ENCODE measurements at places on chromosomes 3 and 15.

- no peak for DNase-seq
Measured at GRCh38 chr15:80816049-80816653, 37.0 kb downstream of the CEMIP start.

DNA sequence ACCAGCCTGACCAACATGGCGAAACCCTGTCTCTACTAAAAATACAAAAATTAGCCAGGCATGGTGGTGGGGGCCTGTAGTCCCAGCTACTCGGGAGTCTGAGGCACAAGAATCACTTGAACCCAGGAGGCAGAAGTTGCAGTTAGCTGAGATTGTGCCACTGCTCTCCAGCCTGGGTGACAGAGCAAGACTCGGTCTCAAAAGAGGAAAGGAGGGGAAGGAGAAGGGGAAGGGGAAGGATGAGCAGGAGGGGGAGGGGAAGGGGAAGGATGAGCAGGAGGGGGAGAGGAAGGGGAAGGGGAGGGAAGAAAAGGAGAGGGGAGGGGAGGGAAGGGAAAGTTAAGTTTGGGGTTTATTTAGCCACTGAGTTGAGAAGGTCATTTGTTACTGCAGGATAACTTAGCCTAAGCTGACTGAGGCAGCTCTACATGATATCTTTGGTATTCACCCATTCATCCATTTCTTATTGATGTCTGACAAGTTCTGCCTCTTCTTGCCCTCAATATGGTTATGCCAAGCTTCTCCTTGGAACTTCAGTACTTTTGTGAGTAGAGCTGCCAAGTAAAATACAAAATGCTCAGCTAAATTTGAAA, 15.9 kb upstream of the ABHD2 start:
- no peak for DNase-seq

- DNase-seq, result no peak
Measured at GRCh38 chr15:42508263-42508690, 12.8 kb downstream of the SNAP23 start.

DNA sequence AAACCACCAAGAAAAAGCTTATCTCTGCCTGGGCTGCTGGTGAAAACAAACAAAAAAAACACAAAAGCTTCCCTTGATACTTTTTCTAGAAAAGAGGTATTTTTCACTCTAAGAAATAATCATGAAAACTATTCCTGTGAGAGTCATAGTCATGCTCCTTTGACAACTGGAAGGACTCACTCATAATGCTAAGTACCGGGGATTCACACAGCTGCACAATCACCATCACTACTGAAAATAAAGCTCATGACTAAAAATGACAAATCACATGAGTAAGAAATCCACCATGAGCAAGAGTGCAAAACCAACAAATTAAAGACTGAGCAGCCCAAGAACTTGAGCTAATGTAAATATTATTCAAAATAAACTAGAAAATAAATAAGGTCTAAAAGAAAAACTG, 10.6 kb upstream of the POU1F1 start:
- DNase-seq, result peak; percentile 28

DNA sequence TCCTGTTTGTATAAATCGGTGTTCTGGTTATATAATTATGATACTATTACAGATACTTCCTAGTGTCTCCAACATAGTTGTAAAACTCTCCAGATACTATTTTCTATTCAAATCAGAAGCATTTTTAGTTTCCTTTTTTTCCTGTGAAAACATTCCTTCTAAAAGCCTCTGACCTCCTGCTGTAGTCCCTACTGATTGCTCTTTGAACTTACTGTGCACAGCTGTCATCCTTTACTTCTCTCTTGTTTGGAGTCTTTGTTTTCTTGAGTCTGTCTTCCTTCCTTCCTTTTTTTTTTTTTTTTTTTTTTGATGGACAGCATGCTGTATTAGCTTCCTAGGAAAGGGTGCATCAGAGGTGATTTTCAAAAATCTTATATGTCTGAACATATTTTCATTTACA, 28.9 kb downstream of the NR2C2 start:
- DNase-seq, result no peak

DNA sequence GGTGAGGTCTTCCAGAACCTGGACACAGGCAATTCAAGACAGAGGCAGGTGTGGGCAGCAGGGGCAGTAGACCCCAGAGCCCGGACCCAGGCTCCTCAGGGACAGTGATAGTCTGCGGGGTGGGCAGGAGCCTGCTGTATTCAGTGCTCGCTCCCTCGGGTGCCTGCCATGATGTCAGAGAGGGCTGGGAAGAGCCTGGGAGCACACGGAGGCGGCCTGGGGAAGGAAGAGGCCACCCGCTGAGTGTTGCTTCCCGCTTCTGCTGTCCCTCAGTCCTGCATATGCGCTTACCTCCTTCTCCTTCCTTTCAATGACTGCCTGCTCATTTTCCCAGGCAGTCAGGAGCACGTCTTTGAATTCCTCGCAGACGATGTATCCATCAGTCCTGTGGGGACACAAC, 22.8 kb downstream of the TMEM43 start:
- DNase-seq, result no peak

- no peak for DNase-seq
Measured at GRCh38 chr15:45435124-45435903, 57.0 kb upstream of the GATM start.

GRCh38 chr3:10557781-10558373, 52.5 kb upstream of the ATP2B2 start:
- DNase-seq, result peak; percentile 39

- no peak for DNase-seq
Measured at GRCh38 chr3:150069633-150070032, 98.9 kb upstream of the PFN2 start.

- DNase-seq, result no peak
Measured at GRCh38 chr3:170637306-170637705, 51.4 kb upstream of the SLC7A14 start.

DNA sequence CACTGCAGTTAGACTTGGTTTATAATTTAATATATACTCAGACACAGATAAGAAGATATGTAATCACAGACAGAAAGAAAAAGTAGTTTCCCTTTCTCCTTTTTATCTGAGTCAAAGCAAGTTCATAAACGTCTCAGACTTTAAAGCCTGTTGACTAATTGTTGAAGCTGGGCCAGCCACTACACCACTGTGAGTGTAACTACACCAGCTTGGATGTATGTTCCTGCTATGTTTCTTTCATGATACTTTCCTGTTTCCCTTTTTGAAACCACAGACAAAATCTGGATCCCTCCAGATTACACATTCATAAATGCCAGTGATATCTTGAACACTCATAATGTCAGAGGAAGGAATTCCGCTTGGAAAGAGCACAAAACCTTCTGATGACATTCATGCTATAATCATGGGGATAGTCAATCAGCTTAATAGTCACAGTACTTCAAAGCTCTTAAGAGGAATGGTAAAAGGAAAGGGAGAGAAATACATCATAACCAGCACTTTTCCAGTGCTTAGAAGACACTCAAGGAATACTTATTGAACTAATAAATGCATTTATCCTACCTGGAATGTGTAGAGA, 32.0 kb downstream of the KCNMB2 start:
- DNase-seq, result no peak

GRCh38 chr3:195201295-195201694, 69.7 kb downstream of the XXYLT1 start:
- DNase-seq, result no peak

DNA sequence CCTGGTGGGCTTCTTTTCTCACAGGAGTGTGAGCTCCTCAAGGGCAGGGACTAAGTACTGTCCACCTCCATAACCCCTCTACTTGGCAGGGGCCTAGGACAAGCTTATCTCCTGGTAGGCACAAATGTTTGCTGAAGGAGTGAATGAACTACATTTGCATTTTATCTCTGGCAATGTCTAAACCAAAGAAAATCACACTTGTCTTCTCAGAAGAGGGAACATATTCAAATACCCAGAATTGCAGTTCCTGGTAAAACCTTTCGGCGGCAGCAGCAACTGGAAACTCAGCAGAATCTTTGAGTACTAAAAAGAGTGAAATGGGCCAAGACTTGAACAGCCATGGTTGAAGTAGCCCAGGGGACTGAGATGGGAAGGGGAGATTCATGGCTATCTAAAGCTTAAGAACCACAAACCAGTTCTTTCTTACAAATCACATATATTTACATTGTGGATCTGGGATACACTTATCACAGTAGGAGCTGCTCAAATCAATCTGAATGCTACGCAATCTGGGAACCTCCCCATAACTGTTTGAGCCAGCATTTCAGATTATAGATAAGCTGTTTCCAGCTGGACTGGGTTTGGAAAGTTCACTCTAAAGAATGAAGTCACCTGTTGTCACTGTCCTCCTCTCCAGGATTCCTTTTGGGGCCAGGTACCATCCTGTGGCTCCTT, 18.7 kb upstream of the PTPN9 start:
- peak; percentile 55 for DNase-seq

DNA sequence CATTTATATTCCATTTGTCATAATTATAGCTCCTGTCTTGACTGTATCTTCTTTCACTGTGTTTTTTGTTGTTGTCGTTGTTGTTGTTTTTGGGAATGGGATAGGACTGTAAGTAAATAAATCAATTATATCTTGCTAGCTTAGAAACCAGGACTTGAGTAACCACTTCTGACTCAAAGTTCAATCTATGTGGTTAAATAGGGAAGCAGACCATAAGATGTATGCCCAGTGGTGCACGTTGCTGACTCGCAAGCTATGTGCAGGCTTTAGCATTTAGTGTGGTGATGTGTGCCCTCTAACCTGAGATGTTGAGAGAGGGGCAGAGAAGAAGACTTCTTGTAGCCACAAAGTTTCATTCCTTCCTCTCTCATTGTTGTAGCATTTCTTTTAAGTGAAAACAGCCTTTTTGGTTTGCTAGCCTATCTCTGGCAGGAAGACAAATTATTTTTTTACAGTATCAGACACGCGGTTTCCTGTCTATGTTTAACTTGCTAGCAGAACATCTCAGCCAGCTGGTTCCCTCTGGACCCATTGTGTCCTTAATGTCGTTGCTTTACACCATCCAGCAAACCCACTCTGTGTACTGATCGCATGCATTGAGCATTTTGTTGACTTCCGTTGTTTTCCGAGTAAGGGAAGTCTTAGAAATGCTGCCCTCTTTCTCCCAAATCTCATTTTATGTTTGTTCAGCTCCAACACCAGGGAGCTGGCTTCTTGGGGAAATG, 52.1 kb downstream of the TGFBR2 start:
- DNase-seq, result peak; percentile 89

- peak; percentile 90 for DNase-seq
Measured at GRCh38 chr15:73964736-73965093, 27.4 kb downstream of the STOML1 start.

GRCh38 chr3:99783011-99783573, 34.6 kb upstream of the CMSS1 start:
- no peak for DNase-seq

- DNase-seq, result no peak
Measured at GRCh38 chr3:63309768-63310167, 31.7 kb downstream of the SYNPR start.

DNA sequence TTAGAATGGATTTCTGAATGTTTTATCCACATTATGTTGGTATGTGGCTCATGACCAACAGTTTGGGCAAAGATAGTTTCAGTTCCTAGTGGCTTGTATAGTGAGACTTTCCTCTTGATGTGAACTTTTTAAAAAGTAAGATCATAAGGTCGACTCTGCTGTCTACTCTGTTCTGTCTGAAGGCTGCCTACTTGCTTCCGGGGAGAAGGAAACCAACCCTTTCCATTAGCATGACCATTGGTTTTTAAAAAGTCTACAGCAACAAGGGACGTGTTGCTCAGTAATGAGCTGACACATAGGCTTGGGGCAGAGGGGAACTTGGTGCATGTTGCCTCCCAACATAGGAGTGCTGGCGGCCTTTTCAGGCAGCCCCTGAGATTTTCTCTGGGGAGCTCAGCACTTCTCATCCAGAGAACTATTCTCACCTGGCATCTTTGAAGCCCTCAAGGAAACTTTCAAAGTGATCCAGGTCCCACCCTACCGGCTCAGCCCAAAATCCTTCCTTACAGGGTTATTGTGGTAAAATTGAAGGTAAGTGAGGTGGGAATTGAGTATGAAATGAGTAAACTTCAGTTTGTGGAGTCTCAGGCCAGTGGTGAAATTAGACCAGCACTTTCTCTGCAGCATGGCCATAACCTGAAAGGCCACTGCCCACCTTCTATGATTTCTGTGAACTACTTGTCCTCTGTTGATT, 30.6 kb downstream of the PSMD6 start:
- DNase-seq, result no peak

DNA sequence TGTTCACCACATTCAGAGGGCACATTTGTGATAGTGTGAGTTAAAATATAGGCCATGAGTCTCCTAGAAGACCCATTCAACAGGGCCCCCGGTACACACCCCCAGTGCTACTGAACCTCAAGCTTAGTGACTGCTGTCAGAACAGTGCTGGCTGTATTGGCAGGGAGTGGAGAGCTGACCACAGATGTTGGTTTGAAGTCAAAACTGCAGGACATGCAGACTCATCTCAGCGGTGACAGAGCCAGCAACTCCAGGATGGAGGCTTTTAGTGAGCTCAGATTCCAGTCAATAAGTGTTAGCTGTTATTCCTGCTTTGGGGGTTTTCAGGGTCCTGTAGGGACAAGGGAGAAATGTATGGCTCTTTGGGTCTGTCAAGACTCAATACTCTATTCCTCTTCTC, 29.1 kb downstream of the PRR20G start:
- DNase-seq, result no peak

DNA sequence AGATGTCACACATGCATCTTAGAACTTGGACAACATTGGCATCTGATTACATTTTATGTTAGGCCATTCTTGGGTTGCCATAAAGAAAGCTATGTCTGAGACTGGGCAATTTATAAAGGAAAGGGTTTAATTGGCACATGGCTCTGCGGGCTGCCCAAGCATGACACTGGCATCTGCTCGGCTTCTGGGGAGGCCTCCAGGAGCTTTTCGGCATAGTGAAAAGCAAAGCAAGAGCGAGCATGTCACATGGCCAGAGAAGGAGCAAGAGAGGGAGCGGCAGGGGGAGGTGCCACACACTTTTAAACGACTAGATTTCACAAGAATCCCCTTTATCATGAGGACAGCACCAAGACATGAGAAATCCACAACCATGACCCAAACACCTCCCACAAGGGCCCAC, 11.3 kb downstream of the RYR3 start:
- no peak for DNase-seq

DNA sequence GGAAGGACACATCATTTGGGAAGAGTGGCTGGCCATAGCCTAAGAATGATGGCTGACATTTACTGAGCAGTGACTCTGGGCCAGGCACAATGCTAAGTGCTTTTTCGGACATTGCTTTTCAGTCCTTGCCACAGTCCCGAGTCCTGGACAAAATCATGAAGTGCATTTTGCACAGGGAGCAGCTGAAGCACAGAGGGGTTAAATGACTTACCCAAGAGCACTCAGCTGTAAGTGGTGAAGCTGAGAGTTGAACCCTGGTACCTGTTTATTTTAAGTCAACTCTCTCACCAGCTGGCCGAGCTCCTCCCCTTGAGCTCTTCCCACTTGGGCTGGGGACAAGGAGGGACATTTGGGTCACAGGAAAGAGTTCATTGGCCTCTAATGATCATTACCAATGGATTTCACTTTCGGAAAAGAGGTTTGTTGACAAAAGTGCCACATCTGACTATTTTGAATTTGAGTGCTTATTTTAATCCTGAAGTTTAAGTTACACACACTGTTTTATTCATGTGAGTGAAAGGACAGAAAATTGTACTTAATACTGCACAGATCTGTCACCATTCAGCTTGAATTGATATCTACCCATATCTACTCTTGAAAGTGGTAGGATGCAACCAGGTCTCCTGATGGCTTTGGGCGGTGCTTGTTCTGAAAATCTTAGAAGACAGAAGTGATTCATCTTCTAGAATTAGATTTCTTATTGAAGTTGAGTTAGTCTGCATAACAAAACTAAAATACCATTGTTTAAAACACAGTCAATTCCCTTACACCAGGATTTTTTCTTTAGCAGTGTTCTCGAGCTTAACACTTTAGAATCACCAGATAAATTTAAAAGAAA, 368.7 kb upstream of the PROK2 start:
- DNase-seq, result no peak

- DNase-seq, result peak; percentile 15
Measured at GRCh38 chr3:46693038-46693891, at the start of gene ALS2CL. Gene ALS2CL (minus strand): TSS chr3:46693679. CDS start chr3:46689440, 4,239 bp downstream.
